ENCODE measurements at places on chromosomes 13 and 19.
A peak's percentile ranks its signal among the peaks of the same experiment; 100 is the strongest.

DNA sequence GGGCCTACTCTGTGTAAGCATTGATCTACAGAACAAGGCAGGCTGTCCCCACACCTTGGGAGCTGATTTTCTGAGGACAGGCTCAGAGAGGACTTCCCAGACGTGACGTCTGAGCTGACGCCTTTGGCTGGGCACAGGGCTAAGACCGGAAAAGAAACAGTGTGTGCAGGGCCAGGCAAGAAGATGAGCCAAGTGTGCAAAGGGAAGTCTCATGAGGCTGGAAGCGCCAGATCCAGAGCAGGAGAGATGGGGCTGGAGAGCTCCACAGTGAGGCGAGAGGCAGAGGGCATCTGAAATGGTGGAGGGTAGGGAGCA lies 12.7 kb downstream of the IGLON5 start:
- no peak for DNase-seq

- no peak for DNase-seq
Observed at GRCh38 chr13:73991384-73991783, 142.8 kb downstream of the KLF12 start.

DNA sequence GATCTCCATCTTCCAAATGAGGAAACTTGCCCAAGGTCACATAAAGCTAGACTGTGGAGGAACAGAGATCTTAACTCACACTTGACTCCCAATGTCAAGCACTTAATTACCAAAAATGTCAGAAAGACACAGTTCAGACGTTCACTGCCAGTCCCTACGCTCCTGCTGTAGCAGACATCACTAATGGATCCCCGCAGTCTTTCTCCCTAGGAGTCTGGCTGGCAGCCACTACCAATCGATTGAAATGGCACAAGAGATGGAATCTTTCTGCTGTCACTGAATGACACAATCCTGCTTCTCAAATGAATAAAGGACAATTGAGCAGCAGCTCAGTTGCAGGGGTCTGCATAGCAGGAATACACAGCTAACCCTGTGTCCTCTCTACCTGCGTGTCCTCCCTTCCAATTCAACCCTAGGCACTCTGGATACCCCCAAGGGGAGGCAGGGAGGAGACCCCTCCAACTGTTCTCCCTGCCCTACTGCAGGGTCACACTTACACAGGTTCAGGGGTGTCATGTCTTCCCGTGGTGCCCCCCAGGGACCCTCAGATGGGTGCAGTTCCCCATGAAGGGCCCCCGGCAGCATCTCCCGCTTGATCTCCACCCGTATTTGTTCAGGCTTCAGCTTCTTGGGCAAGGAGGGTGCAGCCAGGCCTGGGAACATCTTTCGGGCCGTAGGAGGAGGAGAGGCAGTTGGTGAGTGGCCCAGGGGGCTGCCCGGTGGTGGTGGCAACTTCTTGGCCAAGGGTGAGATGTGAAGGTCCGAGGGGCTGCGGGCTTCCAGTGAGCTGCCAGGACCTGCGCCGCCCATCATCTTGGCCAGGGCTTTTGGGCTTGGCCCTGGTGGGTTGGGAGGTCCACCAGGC lies 7.9 kb upstream of the AKAP8L start:
- DNase-seq = no peak

- DNase-seq = no peak
Observed at GRCh38 chr13:95212983-95213850, 88.0 kb downstream of the ABCC4 start.

- no peak for DNase-seq
Observed at GRCh38 chr13:46577696-46578589, 25.0 kb downstream of the LRCH1 start.

- DNase-seq = no peak
Observed at GRCh38 chr19:29320086-29320485, 107.1 kb upstream of the UQCRFS1 start.

- DNase-seq = peak; percentile 12
Observed at GRCh38 chr13:40221460-40222201, 444.8 kb downstream of the FOXO1 start.

- DNase-seq = no peak
Observed at GRCh38 chr19:35860818-35861639, 4.3 kb downstream of the KIRREL2 start.

DNA sequence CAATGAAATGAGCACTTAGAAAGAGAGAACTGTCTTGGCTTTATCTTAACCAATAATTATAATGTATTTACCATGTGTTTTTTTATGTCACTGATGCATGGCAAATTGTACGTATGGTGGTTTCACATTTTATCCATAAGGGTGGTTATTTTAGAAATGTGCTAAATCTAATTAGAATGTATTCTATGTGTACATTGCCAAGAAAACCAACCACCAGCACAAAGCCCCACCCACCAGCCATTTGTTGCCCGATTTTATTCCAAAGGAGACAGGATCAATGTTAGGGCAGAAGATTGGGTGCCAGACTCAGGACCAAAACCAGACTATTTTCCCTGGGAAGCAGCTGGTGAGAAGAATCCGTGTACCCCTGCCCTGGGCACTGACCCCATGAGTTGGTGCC lies 63.0 kb upstream of the SOX1 start:
- no peak for DNase-seq

- DNase-seq = no peak
Observed at GRCh38 chr19:29400917-29401711, 124.7 kb upstream of the VSTM2B start.

GRCh38 chr13:59658738-59659330 lies 504.9 kb downstream of the DIAPH3 start:
- no peak for DNase-seq

GRCh38 chr13:80022146-80022545 lies 318.8 kb downstream of the SPRY2 start:
- no peak for DNase-seq

DNA sequence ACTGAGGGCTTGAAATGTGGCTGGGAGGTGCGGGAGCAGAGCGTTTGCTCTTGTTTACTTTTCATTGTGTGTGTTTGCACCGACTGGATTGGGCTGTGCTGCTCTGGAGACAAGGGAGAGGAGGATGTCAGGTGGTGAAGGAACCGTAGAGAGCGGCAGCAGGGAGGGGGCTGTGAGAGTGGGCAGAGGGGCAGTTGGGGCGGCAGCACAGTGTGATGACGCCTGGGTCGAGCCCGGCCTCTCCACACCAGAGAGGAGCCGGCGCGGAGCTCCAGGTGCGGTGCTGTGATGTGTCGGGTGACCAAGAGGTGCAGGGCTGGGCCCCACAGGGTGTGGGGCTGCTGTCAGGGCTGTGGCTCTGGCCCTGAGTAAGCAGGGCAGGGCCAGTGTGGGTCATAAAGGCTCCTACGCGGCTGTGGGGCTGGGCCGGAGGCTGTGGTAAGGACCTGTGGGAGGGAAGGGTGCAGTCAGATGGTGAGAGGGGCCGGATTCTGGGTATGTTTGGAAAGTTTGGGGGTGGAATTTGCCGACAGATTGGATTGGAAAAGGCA lies 10.5 kb downstream of the NAXD start:
- no peak for DNase-seq

DNA sequence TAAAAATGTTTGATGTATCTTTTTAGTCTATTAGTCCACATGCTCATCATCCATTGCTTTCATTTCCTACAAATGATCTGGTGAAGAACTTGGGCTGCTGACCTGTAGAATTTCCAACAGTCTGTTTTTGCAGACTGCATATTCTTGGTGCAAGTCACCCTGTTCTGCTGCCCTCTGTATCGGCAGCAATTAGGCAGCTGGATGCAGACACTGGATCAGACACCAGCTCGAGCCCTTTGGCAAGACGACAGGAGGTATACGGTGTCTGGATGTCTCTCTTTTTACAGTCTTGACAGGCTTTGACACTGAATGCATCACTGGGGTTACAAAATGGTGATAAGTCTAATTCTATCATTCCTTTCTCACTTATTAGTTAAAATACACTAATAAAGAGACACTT lies 21.8 kb downstream of the MTRF1 start:
- DNase-seq = no peak

GRCh38 chr13:69008499-69008898 lies 1099.1 kb upstream of the ATXN8OS start:
- DNase-seq = no peak

DNA sequence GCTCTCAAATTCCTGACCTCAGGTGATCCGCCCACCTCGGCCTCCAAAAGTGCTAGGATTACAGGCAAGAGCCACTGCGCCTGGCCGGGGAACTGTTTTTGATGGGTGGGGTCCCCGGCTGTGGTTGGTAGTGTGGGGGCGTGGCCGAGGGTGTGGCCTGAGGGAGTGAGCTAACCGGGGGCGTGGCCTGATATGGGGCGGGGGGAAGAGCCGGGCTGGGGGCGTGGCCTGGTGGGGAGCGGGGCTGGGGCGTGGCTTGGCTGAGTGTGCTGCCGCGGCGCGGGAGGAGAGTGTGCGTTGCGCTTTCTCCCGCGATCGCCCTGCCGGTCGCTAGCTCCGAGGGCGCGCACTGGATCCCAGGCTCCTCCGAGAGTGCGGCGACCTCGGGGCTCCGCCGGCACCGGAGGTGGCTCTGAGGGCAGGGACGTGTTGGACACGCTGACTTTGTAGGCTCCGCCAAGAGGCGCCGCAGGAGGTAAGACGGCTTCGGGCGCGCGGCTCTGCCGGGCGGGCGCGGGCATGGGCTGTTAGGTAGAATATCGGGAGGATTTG lies at the start of gene SPATA13:
Gene SPATA13 (plus strand): TSS at position 263 of the 552 bp plus-strand sequence. CDS start 62,210 bp downstream, outside the sequence.
- peak; percentile 94 for DNase-seq

DNA sequence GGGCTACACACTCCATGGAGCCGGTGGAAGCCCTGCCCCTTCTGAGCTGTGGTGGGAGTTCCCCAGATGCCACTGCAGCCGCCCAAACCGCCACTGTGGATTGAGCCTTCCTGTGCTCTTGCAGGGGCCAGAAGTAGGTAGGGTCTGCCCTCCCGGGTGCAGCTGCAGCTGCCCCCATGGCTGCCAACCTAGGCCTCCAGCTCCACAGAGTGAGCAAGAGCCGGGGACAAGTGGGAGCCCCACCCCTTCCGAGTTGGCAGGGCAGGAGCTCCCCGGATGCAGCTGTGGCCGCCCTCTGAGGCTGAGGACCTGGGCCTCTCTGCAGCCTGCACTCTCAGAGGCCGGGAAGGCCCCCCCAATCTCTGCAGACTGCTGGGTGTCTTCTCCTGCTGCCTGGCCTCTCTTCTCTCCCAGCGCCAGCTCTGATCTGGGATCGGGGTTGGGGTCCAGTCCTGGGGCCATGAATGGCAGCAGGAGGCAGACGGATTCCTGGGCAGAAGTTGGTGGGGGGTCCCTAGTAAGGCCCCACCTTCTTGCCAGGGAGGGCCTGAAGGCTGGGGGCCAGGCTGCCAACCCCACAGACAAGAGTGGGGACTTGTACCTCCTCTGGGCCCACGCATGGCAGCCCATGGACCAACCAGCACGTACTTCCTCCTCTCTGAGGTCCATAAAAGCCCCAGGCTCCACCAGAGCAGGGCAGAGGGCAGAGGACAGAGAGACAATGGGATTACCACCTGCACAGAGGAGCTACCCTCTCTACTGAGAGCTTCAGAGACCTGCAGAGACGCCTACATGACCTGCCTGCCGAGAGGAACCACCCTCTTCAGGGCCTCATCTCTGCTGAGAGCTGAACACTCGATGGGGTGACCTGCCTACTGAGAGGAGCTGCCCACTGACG lies 28.9 kb downstream of the AP2S1 start:
- DNase-seq = peak; percentile 79

Data from T-cell (primary cell).